Kidney epithelial cell (primary cell): ENCODE measurements at places on chromosomes 4 and X.
A peak's percentile ranks its signal among the peaks of the same experiment; 100 is the strongest.

DNA sequence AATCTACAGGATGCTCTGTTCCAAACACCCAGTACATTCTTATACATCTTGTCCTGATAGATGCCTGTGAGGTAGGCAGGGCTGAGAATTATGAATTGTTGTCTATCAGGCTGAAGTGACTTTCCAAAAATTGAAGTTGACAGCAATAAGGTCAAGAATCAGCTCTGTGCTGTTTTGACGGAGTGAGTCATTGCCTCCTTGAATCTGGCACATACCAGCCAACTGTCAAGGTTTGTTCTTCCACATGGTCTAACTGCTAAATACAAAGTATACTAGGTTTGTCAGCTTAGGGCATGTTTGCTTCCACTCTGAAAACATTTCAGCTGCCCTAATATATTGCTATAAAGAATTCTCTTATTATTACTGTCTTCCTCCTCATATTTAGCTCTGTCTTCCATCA, 32.3 kb downstream of the SH3RF1 start:
- DNase-seq = no peak

- no peak for DNase-seq
These were observed 8.1 kb downstream of the P2RY8 start for GRCh38 chrX:1528884-1529203.

GRCh38 chr4:8236106-8236919, 33.2 kb upstream of the HTRA3 start:
- DNase-seq = no peak

DNA sequence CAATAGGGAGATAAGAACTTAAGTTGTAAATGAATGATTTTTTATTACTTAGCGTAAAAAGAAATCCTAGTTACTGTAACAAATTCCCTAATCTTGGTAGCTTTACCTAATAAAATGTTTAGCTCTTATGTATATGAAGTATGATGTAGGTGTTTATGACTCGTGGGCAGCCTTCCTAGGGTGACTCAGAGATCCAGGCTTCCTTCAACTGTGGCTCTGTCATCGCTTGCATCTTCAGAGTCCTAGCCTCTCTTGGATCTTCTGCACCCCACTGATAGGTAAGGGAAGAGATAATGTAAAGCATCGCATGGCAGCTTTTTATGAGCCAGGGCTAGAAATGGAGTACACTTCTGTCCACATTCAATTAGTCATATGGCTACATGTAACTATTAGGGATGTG, 165.6 kb upstream of the GLRA2 start:
- DNase-seq = no peak

GRCh38 chr4:336893-337142, 796 bp upstream of the ZNF141 start:
- DNase-seq = no peak

GRCh38 chr4:125393825-125394224, 79.1 kb downstream of the FAT4 start:
- no peak for DNase-seq

GRCh38 chr4:121658125-121658524, 38.7 kb downstream of the ANXA5 start:
- DNase-seq = no peak

DNA sequence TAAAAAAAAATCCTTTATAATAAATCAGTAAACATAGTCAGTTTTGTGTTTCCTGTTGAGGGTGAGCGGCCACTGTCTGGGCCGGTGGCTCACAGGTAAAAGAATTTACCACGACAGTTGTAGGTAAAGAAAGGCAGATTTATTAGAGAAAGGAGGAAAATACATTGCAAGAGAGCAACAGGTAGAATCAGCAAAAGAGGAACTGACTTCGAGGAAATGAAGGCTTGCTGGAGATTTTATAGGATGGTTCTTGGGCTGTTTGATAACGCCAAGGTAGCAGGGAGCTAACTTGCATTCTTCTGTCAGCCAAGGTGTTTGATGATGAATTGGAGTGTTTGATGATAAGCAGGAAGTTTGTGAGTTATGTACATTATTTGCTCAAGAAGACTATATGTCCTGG, 2.8 kb downstream of the ZNF157 start:
- no peak for DNase-seq

DNA sequence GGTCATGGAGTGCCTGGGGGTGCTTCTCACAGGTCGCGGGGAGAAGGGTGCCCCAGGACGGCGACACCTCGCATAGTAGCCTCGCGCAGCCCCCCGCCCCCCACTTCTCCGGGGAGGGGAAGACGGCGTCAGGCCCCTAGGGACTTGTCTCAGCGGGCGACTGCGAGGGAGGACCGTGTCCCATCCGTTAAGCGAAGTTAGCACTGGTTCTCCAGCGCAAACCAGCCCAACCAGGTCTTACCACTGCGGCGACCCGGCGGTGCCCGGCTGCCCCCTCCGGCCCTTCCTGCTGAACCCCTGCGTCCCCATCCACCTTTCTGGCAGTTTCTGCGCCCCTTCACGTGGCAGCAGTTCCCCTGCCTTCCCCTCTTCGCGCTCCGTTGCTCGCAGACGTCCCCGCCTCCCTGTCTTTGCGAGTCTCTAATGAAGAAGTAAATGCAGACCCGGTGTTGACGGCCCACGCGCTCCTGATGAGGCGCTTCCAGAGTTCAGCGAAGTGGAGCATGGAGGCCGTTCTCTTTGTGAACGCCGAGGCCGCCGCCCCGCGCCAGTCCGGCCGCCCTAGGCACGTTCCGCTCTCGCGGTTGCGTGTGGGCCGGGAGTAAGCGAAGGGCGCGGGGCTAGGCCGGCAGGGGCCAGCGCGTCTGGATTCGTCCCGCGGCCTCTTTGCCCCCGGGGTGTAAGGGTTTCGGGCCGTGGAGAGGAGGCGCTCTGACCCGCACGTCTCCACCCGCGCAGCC, 3.0 kb downstream of the SLIT2 start:
- DNase-seq = no peak

- DNase-seq = peak; percentile 52
These were observed 200.0 kb downstream of the IL1RAPL1 start for GRCh38 chrX:28787206-28787605.

DNA sequence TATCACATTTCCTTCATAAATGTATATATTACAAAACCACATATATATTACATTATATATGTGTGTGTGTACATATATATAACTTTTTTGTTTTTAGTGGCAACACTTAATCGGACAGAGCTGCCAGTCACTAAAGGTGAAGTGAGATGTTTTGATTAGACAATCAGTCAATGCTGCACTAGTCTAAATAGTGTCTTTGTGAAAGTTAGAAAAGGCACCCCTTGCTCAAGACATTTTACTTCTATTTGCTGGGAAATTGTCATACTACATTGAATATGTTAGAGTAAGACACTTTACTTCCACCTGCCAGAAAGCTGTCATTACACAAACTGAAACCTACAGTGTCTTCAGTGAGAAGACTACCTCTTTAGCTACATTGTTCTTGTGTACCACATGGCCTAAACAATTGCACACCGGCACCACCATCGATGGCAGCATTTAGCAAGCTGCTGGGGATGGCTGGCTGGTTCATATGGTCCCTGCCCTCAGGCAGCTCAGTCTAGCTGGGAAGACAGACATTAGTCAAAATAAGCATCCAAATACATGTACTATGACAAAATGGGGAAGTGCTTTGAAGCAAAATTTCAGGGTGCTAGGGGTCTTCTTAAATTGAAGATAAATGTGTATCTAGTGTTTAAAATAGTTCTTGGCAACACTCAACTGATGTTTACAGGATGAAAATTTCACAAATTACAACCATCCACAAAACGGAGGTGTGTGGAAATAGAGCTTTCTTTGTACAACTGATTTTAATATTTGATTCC, 148.1 kb upstream of the GATB start:
- DNase-seq = no peak

- DNase-seq = no peak
These were observed 3.3 kb downstream of the NUDT9 start for GRCh38 chr4:87425711-87426110.

GRCh38 chr4:189988877-189989431, 38.1 kb downstream of the FRG2 start:
- no peak for DNase-seq

DNA sequence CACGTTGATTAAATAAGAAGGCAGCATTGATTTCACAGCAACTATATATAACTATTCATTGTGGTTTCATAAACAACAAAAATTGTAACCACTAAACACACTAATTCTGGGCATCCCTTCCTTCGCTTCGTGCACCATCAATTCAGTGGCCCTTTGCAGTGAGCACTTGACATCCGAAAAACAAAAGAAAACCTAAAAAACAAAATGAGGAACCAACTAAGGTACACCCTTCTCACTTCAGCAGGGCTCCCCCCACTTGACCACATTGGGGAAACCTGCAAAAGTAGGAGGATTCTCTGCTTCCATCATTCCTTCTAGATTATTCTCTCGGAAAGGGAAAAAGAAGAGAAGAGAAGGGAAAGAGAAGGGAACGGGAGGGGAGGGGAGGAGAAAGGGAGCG, 28.3 kb downstream of the NBDY start:
- DNase-seq = no peak

- no peak for DNase-seq
These were observed 32.5 kb downstream of the AKAP4 start for GRCh38 chrX:50168241-50168687.

- no peak for DNase-seq
These were observed 2.9 kb downstream of the UGT8 start for GRCh38 chr4:114601304-114602052.

DNA sequence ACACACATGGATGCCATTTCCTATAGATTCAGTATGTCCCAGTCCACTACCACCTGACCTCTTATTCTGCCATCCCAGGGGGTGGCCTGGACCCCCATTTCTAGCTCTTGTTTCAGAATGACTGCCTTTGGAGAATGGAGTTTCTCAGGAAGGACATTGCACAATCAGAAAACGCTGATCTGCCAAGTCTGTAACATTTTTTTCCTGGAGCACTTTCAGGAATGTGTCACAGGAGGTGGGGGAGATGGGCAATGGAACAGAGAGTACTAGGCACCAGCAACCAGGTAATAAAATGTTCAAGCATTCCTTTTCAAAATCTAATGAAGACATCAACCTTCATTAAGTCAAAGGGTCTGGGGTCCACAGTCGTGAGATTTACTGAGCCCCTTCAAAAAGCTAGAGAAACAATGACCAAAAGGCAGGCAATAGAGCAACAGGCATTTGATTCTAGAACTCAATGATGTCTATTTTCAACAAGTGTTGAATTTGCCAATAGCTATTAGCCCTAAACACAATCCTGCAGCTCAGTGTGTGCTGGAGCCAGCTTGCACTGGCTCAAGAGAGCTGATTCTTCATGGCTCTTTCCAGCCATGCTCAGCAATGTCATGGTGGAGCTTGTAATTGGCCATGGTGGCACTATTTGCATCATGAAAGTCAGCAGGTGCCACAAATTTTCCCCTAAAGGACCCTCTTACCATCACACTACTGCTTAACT, 87.1 kb downstream of the KDR start:
- DNase-seq = no peak
